ENCODE measurements at places on chromosomes 4 and X.

- no peak for DNase-seq
Measured at GRCh38 chrX:10167573-10167972, 10.8 kb downstream of the CLCN4 start.

DNA sequence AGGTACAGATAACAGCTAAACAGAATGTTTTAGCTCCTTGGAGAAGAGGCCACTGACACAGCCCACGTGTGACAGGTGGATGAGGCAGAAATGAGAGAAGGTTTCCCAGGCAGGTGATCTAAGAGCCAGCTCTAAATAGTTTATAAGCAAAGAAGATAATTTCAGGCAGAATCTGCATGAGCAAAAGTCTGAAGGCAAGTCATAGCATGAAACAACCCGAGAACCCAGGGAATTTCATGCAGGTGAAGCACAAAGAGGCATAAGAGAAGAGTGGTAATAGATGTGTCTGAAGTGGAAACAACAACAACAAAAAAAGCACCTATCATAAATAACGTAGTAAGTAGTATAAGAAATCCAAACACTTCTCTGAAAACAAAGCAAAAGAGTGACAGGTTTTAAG is 275.8 kb upstream of the CPEB2 start:
- no peak for DNase-seq

DNA sequence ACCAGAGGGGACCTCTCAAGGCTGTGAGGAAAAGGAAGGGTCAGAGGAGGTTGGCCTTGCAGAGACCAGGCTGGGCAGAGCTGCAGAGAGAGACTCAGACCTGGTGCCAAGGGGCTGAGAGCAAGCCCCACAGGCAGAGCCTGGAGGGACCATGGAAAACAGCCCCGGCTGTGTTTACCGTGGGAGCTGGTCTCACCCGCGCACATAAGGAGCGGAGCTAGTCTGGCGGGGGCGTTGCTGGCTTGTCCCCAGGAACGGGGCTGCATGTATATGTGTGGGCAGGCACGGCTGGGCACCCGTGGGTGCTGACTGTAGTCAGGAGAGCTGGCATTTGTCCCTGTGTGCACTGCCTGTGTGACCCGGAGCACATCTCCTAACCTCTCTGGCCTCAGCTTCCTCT is 45.7 kb downstream of the C4orf50 start:
- DNase-seq: no peak

GRCh38 chr4:89404530-89404929 is 96.9 kb upstream of the GPRIN3 start:
- no peak for DNase-seq

- DNase-seq: peak; percentile 38
Measured at GRCh38 chrX:41478381-41478911, 31.3 kb downstream of the NYX start.

DNA sequence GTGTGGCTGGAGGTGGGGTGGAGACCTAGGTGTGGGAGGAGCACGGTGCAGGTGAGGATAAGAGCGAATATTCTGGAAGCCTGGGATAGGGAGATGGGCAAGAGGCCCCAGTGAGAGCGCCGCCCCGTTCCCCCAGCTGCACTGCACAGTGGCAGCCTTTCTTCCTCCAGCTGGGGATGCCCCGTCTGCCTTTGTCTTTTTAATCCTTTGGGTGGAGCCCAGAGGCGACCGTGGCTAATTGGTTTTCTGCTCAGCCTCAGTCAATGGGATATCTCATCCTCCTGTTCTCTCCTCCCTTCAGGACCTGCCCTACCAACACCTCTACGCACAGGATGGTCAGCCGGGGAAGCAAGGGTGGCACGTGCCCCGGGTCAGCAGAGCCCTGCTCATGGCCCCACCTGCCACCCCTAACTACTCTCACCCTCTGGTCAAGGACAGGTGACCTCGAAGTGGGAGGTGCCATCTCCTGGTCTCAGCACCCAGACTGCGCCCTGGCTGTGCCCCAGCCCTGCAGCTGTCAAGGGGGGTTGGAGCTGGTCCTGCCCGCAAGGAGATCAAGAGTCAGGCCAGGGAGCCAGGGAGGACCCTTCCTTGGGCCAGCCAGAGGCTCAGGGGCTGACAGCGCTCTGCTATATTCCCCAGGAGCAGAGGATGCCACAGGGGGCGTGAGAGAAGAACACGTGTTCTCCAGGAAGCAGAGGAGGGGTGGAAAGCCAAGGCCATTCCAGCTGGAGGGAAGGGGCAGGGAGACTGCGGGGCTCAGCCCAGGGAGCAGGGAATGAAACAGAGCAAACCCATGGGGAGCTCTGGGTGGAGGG is 64.0 kb downstream of the ADRA2C start:
- DNase-seq: no peak

GRCh38 chr4:152996111-152996571 is 60.0 kb downstream of the FHDC1 start:
- no peak for DNase-seq

- DNase-seq: no peak
Measured at GRCh38 chr4:124804041-124804440, 91.5 kb upstream of the ANKRD50 start.

DNA sequence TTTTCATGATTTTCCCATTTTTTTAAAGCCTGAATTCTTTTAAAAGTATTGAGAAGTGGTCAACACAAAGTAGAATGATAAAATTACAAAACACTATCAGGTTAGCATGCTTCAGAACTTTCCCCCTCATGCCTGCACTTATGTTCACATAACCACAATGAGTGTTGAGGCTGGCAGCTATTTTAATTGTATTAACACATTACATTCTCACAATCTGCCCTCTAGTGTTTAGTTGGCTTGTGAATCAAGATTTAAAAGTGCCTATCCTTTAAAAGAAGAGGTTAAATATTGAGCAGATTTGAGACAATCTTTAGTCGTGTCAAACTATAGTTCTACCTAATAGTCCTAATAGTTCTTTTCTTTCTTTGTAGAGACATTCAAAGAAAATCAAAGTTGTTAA is 93.6 kb upstream of the NAP1L5 start:
- no peak for DNase-seq

DNA sequence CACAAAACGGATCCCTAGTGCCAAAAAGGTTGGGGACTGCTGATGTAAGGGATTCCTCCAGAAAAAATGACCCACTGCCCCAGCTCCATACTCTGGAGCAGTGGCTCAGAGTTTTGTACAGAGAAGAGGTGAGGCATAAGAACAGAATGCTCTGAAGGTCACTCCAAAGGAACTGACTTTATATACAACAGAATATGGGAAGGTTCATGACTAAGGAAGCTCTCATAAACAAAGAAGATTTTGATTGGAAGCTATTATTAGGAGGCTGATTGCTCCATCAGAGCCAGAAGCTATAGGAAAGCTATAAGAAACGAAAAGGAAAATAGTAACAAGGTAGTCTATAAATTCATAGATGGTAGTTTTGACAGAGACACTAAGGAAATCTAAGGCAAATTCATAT is 203.1 kb downstream of the SLC7A11 start:
- DNase-seq: no peak

DNA sequence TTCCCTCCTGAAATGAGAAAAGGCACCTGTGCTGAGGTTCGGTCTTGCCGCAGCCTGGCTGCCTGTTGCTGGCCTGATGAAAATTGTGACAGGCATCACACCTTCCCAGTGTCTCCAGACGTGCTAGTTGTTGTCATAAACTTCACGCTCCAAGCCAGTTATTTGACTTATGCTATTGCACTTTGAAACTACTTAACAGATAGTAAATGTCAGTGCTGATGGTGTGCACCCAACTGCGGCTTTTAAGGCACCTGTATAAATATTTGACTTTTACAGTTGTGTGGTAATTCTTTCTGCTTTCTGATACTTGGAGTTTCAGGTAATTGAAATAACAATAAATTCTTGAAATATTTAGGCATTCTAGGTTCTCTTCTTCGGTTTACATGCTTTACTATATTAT is 1.8 kb downstream of the WWC2 start:
- peak; percentile 30 for DNase-seq

DNA sequence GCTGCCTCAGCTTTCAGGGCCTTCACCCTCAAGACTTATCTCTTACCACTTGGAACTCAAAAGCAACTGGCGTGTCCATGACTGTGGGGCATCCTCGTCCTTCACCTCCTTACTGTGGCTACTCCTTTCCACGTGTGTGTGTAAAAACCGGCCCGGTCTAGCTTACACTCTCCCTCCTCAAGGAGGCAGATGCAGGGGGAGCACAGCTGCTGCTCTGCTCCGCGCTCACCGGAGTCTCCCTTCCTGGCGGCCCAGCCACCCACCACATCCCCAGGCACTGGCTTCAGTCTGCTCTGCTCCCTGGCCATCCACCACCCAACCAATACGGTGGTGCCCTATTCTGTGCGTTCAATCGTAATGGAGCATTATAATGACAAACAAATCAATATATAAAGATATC is 8.3 kb downstream of the RNF212 start:
- no peak for DNase-seq

GRCh38 chrX:65745992-65746391 is 78.5 kb downstream of the MSN start:
- DNase-seq: peak; percentile 17

GRCh38 chr4:173477016-173477415 is 53.0 kb downstream of the HAND2 start:
- DNase-seq: no peak

DNA sequence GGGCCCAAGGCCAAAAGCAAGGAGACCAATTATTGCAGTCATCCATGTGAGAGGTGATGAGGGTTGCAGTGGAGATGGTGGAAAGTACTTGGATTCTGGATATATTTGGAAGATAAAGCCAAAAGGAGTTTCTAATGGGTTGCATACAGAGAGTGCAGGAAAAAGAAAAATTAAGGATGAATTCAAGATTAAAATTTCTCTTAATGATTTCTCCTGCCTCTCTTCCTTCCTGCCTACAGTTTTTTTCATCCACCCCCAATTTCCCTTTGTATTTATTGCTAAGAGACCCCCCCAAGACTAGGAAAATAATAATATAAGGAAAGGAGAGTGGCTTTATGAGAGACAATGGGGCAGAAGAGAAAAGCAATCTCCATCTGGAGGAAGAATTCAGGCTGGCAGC is 8.6 kb upstream of the FGF5 start:
- DNase-seq: no peak

- peak; percentile 88 for DNase-seq
Measured at GRCh38 chrX:13376857-13377549, 57.1 kb upstream of the ATXN3L start.

GRCh38 chrX:134362560-134363089 is 97.3 kb upstream of the HPRT1 start:
- DNase-seq: no peak

- no peak for DNase-seq
Measured at GRCh38 chr4:119570401-119570800, 58.2 kb downstream of the PDE5A start.

DNA sequence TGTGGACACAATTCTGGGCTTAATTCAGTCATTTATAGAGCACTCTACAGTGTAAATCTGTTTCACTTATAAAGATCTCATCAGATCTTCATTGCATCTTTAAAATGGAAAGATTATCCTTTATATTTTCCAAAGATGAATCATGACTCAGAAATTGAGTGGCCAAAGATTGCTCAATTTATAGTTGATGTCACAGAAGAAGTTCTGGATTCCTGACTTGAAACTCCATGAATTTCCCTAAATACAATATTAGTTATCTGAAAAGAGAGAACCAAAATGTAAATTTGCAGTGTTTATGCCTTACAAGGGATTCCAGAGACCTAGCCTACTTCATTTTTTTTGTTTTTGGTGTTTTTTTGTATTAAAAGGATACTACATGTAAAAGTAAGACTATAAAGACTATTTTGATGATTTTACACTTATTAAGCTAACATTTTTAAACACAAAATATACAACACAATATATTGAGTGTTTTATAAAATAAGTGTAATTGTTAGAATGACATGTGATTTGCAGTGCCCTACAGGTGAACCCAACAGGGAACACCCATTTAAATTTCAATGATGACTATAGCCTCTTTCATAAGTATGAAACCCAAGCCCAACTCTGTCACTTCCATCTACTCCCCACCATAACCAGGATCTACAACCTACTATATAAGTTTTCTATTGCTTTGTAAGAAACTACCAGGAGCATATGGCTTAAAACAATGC is 183.5 kb downstream of the PCDH7 start:
- DNase-seq: no peak
